ENCODE measurements at places on chromosomes 12 and 14.

DNA sequence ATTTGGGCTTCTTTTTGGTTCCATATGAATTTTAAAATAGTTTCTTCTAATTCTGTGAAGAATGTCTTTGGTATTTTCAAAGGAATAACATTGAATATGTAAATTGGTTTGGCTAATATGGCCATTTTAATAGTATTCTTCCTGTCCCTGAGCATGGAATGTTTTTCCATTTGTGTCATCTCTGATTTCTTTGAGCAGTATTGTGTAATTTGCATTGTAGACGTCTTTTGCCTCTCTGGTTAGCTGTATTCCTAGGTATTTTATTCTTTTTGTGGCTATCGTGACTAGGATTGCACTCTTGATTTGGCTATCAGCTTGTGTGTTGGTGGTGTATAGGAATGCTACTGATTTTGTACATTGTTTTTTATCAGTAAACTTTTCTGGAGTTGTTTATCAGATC lies 601.9 kb downstream of the SNAPC1 start:
- no peak for DNase-seq

DNA sequence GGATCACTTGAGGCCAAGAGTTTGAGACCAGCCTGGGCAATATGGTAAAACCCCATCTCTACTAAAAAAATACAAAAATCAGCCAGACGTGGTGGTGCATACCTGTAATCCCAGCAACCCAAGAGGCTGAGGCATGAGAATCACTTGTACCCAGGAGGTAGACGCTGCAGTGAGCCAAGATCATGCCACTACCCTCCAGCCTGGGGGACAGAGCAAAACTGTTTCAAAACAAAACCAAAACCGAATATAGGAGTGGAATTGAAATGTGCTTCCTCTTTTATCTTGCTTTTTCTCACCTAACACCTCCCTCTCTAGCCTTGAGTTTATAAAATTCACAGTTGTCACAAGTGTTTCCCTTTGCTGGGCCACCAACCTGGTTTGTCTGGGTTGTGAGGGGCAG lies 181.9 kb downstream of the PAH start:
- no peak for DNase-seq

GRCh38 chr12:48441069-48441468 lies 31.3 kb upstream of the ANP32D start:
- DNase-seq: no peak

- no peak for DNase-seq
Measured at GRCh38 chr14:87044807-87045206, 948.2 kb downstream of the GALC start.

GRCh38 chr12:24555730-24556129 lies 393.2 kb downstream of the BCAT1 start:
- DNase-seq: no peak

DNA sequence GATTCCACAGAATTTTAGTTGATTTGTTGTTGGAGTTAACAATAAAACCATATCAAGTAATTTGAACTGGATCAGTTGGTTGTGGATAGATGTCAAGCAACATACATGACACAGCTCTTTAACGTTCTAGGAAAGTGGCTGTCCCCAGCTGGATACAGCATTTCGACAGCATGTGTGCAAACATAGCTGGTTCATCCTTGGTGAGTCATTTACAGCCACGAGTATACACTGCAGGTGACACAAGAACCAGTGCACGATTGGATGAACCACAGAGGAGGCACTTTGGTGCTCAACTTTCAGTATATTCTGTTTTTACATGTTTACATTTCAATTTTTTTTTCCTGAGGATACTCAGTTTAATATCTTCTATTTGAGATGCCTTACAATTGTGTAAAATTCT lies 242.4 kb downstream of the TMEM117 start:
- DNase-seq: no peak

GRCh38 chr14:91326514-91327249 lies 82.2 kb upstream of the GPR68 start:
- no peak for DNase-seq

DNA sequence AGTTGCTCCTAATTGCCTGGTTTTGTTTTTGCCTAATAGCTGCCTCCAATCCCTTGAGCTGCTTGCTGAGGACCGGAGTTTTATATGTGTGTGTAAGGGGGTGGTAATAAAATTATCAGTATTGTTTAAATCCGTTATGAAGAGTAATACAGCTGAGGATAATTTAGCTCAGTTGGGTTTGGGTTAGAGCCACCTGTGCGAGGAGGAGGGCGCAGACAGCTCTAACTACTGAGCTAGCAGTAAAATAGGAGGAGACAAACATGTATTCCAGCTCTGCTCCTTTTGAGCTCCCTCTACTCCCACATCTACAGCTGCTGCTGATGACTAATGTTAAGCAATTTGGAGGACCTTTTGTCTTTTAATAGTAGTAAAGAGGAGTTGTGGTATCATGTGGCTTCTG lies 61.5 kb downstream of the SPATS2 start:
- DNase-seq: no peak

DNA sequence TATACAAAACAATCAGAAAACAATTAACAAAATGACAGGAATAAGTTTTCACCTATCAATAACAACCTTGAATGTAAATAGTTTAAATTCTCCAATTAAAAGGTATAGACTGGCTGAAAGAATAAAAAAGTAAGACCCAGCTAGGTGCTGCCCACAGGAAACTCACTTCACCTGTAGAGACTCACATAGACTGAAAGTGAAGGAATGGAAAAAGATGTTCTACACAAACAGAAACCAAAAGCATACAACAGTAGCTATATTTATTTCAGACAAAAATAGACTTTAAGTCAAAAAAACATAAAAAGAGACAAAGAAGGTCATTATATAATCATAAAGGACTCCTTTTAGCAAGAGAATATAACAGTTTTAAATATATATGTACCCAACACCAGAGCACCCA lies 152.4 kb upstream of the PWP1 start:
- DNase-seq: no peak
